Naive B cell (primary cell): ENCODE measurements at places on chromosomes 2 and 18. TPM values are rescaled to one million over a fixed set of nuclear protein-coding genes. Genes with fewer than 3 reads are reported as not detected.

DNA sequence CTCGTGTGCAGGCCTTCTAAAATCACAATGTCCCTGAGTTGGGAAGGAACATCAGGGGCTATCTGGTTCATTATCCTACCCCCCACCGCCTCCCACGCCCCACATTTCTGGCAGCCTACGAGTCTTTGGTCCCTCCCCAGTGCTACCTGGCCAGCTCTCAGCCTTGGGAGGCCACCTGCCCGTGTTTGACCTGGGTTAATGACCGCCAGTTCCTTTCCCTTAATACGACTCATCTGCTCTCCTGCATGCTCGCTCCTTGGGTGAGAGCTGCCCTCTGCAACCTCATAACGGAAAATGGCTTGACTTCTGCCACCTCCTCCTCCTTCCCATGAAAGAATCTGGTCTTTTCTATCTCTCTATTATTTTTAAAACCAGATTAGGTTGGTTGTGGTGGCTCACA, 112.5 kb downstream of the NEDD4L start:
- H3K4me3 ChIP-seq, result no peak overlapping the region
- H3K36me3 ChIP-seq, result no peaks in the 10 kb centered on the region

DNA sequence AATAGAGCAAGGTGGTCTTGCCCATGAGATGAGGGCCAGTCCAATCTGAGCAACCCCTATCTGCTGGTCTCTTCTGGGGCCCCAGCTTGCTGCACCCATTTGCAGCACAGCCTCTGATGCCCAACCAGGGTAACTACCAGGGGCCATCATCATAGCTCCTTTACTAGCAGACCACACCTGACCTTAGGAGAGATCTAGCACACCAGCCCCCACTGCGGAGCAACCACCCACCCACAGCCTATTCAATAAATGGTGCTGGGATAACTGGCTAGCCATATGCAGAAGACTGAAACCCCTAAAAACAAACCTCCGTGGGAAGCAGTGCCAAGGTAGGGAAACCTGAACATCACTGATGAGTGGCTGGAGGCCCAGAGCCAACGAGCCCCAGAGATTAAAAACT, 196.1 kb upstream of the RBBP8 start:
- DNase-seq, result no peak
- peaks cover 7% of the 10 kb centered on the region for H3K27me3 ChIP-seq
- H3K36me3 ChIP-seq, result no peaks in the 10 kb centered on the region

The AFG3L2 gene
- 24.7 TPM for polyA plus RNA-seq

The CELF4 gene
- polyA plus RNA-seq, result 0.24 TPM

GRCh38 chr2:147525819-147526489, 318.9 kb upstream of the ACVR2A start:
- H3K27me3 ChIP-seq, result peaks cover 5% of the 10 kb centered on the region
- DNase-seq, result no peak
- H3K27ac ChIP-seq, result no peak overlapping the region
- H3K36me3 ChIP-seq, result no peaks in the 10 kb centered on the region
- no peak overlapping the region for H3K4me3 ChIP-seq

GRCh38 chr2:24403168-24403831, 43.0 kb upstream of the ITSN2 start:
- H3K27me3 ChIP-seq, result peaks cover 29% of the 10 kb centered on the region
- H3K27ac ChIP-seq, result no peak overlapping the region
- no peaks in the 10 kb centered on the region for H3K4me1 ChIP-seq
- no peak for DNase-seq
- no peak overlapping the region for H3K4me3 ChIP-seq

The SCYGR8 gene
- polyA plus RNA-seq, result not detected

The ZNF396 gene
- polyA plus RNA-seq, result 0.90 TPM

DNA sequence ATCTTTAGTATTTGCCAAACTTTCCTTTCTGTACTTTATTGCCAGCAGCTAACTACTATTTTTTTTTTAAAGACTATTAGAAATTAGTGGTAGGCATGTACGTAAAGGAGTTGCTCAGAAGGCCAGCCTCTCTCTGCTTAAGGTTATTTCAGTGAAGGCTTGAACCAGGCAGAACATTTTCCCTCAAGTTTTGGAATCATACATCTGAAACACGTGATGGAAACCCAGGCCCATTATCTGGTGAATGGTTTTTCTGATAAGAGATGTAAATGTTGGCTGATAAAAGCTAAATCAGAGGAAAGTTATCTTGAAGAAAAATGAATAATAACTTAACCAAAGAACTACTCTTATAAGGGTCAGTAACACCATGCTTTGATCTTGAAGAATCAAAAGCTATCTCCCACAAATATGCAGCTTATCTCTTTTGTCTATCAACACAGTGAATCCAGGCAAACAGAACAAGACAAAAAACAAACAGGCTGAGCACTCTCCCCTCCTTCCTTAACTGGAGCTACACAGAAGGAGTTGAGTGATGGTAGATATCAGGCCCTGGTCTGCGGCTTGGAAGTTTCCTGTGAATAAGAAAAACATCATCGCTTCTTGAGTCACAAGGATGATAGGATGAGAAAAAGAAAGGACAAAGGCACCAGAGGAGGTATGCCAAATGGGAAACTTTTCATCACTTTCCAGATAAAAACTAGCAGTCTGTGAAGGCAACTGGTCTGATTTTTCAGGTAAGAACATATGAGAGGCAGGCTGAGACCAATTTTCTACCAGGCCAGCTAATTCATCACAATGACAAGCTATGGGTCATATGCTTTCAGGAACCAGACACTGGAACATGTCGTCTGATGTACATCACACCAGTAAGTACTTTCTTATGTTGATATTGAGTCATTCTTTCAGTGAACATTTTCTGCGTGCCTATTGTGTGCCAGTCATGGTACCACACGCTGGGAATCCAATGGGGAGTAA, 88.4 kb upstream of the STK17B start:
- H3K36me3 ChIP-seq, result no peaks in the 10 kb centered on the region
- peak overlapping the region; percentile 87 for H3K27ac ChIP-seq
- peaks cover 28% of the 10 kb centered on the region for H3K4me1 ChIP-seq
- DNase-seq, result no peak
- H3K27me3 ChIP-seq, result no peaks in the 10 kb centered on the region

The WIPF1 gene
- 119 TPM for polyA plus RNA-seq

The GKN1 gene
- not detected for polyA plus RNA-seq

The C2orf78 gene
- polyA plus RNA-seq, result 0.12 TPM
